ENCODE measurements at places on chromosomes 2 and 18.

- DNase-seq, result peak; percentile 85
These were observed 2.2 kb upstream of the CASP8 start for GRCh38 chr2:201257956-201258665.

GRCh38 chr2:217735899-217736298, 266.9 kb downstream of the TNS1 start:
- DNase-seq, result no peak

GRCh38 chr18:27695503-27695902, 481.4 kb downstream of the CDH2 start:
- DNase-seq, result no peak

DNA sequence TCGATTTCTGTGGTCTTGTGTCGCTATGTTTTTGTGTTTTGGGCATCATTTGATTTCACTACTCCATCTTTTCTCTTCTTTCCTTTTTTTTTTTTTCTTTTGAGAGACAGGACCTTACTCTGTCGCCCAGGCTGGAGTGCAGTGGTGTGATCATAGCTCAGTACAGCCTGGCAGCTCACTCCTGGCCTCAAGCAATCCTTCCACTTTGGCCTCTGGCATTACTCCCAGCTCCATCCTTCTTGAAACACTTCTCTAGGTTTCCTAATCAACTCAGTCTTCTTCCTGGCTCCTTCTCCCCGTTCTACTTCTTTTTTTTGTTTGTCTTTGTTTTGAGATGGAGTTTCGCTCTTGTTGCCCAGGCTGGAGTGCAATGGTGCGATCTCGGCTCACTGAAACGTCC, 26.5 kb downstream of the TCF23 start:
- DNase-seq, result no peak

DNA sequence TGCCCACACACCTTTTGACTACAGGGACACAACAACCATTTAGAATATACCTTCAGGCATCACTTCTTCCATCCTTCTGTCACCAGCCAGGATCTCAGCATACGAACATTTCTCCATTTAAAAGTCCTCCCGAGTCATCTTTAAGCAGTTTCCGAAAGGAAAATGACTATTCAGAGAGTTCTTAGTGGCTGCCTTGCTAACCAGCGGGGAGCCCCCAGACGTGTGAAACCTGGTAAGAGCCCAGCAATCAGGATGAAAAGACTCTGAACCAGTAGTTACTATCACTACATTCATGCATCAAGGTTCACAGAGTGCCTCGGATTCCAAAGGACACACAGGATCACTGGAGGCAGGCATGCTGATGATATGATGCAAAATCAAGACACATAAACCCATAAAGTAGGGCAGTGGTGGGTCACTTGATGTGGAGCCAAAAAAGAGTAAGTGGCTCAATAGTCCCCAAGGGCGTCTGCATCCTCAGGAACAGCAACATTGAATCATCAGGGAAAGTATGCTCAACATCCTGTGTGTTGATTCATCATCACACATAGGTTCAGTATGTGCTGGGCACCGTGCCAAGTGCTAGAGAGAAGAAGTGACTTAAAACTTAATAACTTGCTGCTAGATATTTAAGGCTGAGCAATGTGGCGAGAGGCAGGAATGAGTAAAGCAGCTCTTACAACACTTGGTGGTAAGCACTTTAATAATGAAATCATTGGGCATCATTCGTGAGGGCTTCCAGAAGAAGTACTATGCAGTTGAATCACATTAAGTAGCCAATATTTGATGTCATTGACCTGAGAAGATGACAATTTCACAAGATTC, 4.4 kb downstream of the CCL20 start:
- peak; percentile 47 for DNase-seq

All from stimulated activated CD4-positive, alpha-beta T cell treated with anti-CD3 and anti-CD28 coated beads, Interleukin-1b, Interleukin-23, amount 100 ng/mL, for 1 hour (primary cell).